ENCODE measurements at places on chromosomes 12 and 14. TPM values are rescaled to one million over a fixed set of nuclear protein-coding genes. Genes with fewer than 3 reads are reported as not detected.

DNA sequence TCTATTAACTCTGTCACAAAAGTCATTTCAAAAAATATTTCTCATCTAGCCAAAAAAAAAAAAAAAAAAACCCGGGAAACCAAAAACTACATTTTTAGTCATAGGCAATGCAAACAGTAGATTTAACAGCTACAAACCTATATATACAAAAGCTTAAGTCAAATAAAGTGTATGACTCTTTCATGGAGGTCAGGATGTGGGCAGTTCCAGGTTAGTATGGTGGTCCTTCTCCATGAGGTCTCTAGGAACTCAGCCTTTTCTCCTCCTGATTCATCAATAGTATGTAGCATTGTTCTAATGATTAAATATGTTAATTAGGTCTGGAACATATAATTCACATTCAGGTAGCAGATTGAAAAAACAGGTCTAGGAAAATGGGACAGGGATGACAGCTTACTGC is 586.5 kb downstream of the SLC16A7 start:
- no peak for DNase-seq

GRCh38 chr12:124928095-124928911 is 13.9 kb upstream of the UBC start:
- DNase-seq, result peak; percentile 86

- no peak for DNase-seq
Measured at GRCh38 chr14:54639611-54640010, 72.7 kb downstream of the SAMD4A start.

DNA sequence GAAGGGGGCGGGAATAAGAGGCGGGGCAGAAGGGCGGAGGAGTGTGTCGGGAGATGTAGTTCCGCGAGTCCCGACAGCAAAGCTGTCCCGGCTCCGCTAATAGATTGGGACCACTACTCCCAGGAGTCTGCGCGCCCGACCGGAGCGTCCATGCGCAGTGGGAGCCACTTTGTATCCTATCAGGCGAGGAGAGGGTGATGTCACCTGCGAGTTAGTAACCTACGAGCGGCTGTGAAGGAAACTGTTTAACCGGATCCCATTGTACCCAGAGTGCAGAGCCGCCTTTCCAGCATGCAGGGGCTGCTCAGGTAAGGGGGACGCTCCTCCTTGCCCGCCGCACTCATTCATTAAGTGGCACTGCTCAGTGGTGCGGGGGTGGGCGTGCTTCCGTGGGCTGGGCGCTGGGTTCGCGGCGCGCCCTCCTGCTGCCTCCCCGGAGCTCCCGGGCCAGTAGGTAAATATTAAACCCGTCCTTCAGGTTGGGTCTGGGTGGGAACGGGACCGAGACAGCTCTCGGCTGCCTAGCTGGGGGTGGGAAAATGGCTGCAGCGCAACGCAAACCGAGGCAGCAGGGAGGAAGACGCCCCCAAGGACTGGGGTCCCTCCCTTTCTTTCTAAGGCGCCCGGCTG is at the start of gene DAAM1:
Gene DAAM1, plus strand, starts transcription at position 207 of the 630 bp plus-strand sequence. CDS start 74,811 bp downstream, outside the sequence.
- DNase-seq, result peak; percentile 97

KRT83 gene
- not detected for polyA plus RNA-seq

ERP27 gene
- not detected for polyA plus RNA-seq

GRCh38 chr12:106342397-106343213 is 14.9 kb upstream of the POLR3B start:
- DNase-seq, result peak; percentile 76

GRCh38 chr14:100106250-100107112 is 41.3 kb downstream of the EVL start:
- no peak for DNase-seq

DNA sequence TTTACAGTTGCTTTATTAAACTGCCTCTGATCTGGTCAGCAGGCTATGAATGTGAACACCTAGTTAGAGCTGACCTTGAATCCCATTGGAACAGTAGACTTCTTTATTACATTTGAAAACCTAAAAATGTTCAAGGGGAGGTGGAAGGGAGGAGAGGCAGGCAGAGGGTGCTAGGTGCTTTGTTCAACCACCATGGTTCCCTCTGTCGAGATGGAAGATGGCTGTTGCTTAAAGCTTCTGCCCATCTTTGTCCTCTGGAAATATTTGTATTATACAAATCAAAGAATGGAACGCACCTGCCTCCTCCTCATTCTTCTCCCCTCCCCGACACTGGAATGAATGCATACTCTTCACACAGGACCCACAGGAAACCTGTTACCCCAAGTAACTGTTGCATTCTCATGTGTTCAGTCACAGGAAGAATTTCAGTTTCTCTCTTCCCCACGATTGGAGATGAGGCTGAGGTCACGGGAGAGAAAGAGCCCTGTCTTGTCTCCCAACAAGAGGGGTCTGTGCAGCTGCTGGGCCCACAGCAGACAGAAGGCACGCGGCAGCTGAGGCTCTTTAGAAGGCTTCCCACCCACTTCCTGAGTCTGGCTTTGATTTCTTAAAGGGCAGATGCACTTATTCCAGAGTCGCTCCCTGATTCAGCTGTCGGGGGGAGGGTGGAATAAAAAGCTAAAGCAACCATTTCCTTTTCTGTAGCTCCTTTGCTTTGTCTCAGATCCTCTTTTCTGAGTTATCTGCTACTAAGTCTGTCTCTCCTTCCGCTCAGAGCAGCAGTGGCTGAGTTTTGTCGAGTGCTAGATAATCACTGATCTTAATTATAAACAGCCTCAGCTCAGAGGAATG is 217.9 kb upstream of the BTG1 start:
- DNase-seq, result peak; percentile 50

CLEC4C gene
- polyA plus RNA-seq, result not detected

All from fibroblast of lung (primary cell).